ENCODE measurements at places on chromosomes 1 and 21.

- peaks cover 13% of the 10 kb centered on the region for H3K36me3 ChIP-seq
- H3K27me3 ChIP-seq, result no peaks in the 10 kb centered on the region
- peaks cover 43% of the 10 kb centered on the region for H3K4me1 ChIP-seq
- DNase-seq, result no peak
- no peak overlapping the region for H3K4me3 ChIP-seq
Observed at GRCh38 chr21:42006765-42007164, 3.4 kb downstream of the ZBTB21 start.

DNA sequence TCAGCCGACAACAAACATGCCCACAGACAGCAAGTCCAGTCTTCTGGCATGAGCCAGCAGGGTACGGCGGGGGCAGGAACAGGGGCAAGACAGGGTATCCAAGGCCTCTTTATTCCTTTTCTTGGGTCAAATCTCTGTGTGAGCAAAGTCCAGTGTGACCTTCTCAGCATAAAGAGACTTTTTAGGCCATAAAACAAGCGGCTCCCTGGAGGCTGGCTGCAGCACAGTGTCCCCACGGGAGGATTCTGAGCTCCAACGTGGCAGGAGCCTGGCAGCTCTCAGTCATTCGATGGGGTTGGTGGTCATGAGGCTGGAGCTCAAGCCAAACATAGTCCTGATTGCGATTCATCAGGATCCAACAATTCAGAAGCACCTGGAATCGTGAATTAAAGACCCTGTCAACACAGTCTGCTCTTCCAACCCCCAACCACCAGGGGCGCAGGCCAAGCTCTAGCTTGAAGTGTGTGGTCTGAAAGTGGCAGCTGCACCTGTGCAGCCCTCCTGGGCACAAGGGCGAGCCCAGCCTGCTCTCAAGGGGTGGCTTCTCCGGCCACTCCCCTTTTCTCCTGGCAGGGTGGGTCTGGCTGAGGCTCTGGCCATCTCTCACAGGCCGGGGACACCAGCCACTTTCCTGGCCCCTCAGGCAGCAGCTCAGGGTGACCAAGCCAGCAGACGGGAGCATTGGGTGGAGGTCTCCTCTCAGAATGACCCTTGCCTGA, 62.1 kb downstream of the SLC66A1 start:
- H3K36me3 ChIP-seq, result no peaks in the 10 kb centered on the region
- no peak overlapping the region for H3K4me3 ChIP-seq
- H3K27ac ChIP-seq, result no peak overlapping the region
- no peak for DNase-seq
- no peaks in the 10 kb centered on the region for H3K27me3 ChIP-seq

DNA sequence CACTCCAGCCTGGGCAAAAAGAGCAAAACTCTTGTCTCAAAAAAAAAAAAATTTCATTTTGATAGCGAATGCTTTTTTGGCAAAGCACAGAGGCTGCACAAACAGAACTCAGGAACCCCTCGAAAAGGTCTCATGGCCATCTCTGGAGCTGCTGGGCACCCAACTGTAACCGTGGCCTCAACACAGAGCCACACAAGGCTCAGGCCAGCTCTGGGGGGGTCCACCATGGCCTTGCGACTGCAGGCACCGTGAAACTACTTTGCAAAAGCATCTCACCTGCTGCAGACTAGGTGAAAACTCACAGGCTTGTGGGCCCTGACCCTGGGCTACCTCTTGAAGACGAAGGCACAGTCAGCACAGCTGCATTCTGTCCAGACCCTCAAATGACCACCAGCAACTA, 16.1 kb upstream of the TMEM240 start:
- H3K27ac ChIP-seq, result no peak overlapping the region
- H3K4me1 ChIP-seq, result peaks cover 13% of the 10 kb centered on the region
- H3K4me3 ChIP-seq, result no peak overlapping the region
- no peaks in the 10 kb centered on the region for H3K36me3 ChIP-seq

DNA sequence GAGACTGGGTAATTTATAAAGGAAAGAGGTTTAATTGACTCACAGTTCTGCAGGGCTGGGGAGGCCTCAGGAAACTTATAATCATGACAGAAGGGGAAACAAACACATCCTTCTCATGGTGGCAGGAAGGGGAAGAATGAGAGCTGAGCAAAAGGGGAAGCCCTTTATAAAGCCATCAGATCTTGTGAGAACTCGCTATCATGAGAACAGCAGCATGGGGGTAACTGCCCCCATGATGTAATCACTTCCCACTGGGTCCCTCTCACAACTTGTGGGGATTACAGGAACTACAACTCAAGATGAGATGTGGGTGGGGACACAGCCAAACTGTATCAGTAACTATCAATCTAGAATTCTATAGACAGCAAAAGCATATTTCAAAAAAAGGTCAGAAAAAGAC, 64.7 kb upstream of the ACTRT2 start:
- no peaks in the 10 kb centered on the region for H3K4me1 ChIP-seq
- no peak overlapping the region for H3K4me3 ChIP-seq
- no peak for DNase-seq
- H3K36me3 ChIP-seq, result no peaks in the 10 kb centered on the region
- no peak overlapping the region for H3K27ac ChIP-seq

- no peak for DNase-seq
- no peak overlapping the region for H3K4me3 ChIP-seq
- peaks cover 2% of the 10 kb centered on the region for H3K4me1 ChIP-seq
- no peaks in the 10 kb centered on the region for H3K27me3 ChIP-seq
Observed at GRCh38 chr1:62836856-62837540, 53.1 kb downstream of the ATG4C start.

DNA sequence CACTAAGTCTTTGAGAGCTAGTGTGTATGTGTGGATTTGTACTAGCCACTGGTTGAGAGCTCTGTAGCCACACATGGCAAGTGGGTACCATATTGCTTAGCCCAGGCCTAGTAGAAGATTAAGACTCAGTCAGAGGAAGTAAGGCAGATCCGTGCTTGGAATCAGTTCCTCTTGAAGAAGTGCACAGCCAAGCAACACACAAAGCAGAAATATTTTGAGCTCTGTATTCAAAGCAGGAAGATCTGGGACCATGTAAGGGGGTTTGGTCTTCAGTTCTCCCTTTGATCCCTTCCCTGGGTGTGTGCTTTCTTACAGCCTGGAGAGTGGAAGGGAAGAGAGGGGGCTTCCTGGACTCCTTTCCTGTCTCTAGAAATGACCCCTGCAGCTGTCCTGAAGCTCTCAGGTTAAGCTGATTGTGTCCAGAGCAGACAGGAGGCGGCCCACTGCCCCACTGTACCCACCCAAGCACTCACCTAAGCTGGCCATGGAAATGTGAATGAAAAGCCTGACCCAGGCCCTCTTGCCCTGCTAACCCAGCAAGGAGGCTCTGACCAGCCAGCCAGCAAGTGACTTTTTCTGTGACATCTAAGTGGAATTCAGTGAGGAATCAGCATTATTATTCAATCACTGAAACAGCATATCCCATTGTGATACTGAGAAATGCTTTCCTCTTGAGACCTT, 3.6 kb downstream of the ETS2 start:
- no peak for DNase-seq
- no peaks in the 10 kb centered on the region for H3K27me3 ChIP-seq
- H3K27ac ChIP-seq, result no peak overlapping the region
- H3K36me3 ChIP-seq, result no peaks in the 10 kb centered on the region

DNA sequence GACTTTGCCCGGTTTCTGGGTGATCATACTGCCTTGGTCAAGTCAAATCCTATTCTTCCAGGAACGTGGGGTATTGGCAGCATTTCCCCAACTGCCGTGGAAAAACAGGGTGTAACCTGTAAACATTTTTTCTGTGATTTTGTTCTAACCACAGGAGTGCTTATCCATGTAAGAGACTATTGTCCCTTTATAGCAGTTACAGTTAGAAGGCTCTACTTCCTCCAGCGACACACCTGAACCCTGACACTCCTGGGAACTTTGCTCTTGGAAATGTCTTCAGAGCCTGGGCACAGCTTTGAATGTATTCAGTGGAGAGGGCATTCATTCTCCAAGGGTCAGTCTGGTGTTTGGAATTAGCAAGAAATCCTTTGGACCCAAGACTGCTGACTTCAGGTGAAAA, 26.4 kb upstream of the ARHGEF10L start:
- H3K4me3 ChIP-seq, result no peak overlapping the region
- no peak for DNase-seq
- H3K27me3 ChIP-seq, result peaks cover 21% of the 10 kb centered on the region
- peaks cover 2% of the 10 kb centered on the region for H3K36me3 ChIP-seq
- no peak overlapping the region for H3K27ac ChIP-seq
- H3K4me1 ChIP-seq, result peaks cover 2% of the 10 kb centered on the region

GRCh38 chr21:14353231-14353630, 29.7 kb downstream of the HSPA13 start:
- H3K4me1 ChIP-seq, result no peaks in the 10 kb centered on the region

DNA sequence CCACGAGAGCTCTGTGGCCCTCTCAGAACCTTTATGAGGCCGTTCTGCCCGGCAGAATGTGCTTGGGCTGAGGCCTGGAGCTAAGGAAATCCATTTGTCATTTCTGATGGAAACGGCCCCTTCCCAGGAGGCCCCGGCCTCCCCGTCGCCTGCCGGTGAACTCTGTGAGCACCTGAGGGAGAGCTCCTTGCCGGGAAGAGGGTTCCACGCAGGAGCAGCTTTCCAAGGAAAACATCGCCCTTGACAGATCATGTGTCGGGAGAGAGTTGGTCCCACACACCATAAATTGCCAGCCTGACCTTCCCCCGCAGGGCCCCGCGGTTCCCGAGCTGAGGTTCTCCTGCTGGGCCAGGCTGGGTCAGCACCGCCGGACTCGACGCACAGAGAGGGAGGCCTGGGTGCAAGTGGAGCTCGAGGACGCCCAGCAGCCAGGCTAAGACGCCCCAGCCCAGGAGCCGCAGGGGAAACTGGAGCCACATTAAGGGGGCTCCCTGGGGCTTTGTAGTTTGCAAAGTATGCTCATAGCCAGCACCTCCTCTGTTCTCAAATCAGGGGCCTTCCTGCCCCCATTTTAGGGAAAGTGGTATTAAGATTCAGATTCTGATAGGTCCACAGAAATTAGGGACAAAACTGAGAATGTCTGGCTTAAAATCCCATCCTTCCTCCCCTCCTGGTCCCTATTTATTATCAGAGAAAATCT, 239.5 kb downstream of the FOXD2 start:
- DNase-seq, result no peak
- H3K36me3 ChIP-seq, result peaks cover 2% of the 10 kb centered on the region
- no peak overlapping the region for H3K27ac ChIP-seq
- no peaks in the 10 kb centered on the region for H3K4me1 ChIP-seq
- peaks cover 33% of the 10 kb centered on the region for H3K27me3 ChIP-seq

DNA sequence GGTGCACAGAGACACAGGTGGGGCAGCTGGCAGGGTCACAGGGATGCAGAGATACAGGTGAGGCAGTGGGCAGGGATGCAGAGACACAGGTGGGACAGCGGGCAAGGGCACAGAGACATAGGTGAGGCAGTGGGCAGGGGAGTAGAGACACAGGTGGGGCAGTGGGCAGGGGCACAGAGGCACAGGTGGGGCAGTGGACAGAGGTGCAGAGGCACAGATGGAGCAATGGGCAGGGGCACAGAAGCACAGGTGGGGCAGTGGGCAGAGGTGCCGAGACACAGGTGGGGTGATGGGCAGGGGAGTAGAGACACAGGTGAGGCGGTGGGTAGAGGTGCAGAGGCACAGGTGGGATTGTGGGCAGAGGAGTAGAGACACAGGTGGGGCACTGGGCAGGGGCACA, 117.3 kb upstream of the KLHDC7A start:
- H3K4me1 ChIP-seq, result no peaks in the 10 kb centered on the region
- H3K27me3 ChIP-seq, result peaks cover 55% of the 10 kb centered on the region
- no peak overlapping the region for H3K4me3 ChIP-seq
- H3K36me3 ChIP-seq, result no peaks in the 10 kb centered on the region

DNA sequence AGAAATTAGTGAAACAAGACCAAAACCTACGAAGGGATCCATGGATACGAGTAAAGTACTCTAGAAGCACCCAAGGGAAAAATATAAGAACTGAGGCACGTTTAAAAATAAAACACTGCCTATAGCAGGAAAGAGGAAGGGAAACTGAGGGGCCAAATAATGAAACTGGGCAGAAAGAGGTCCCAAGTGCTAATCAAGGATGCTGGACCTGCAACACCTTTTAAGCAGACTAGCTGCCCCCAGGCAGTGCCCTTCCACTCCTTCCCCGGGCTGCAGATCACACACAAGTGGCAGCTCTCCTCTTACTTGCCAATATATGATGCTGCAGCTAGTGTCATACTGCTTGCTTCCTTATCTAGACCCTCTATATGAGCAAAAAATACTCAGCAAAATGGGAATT, 7.6 kb upstream of the OTUD7B start:
- no peak overlapping the region for H3K27ac ChIP-seq
- H3K4me1 ChIP-seq, result peaks cover 3% of the 10 kb centered on the region
- no peaks in the 10 kb centered on the region for H3K36me3 ChIP-seq

GRCh38 chr1:41738475-41738874, 180.2 kb downstream of the HIVEP3 start:
- H3K4me1 ChIP-seq, result peaks cover 41% of the 10 kb centered on the region
- H3K4me3 ChIP-seq, result peak overlapping the region; percentile 85
- DNase-seq, result no peak
- H3K27me3 ChIP-seq, result no peaks in the 10 kb centered on the region
- H3K27ac ChIP-seq, result peak overlapping the region; percentile 90

GRCh38 chr1:33897092-33897725, 33.3 kb downstream of the HMGB4 start:
- no peaks in the 10 kb centered on the region for H3K36me3 ChIP-seq
- DNase-seq, result no peak
- H3K27ac ChIP-seq, result no peak overlapping the region

GRCh38 chr1:233614743-233615521, 1.0 kb downstream of the KCNK1 start:
- H3K27ac ChIP-seq, result no peak overlapping the region
- no peak for DNase-seq
- peaks cover 65% of the 10 kb centered on the region for H3K27me3 ChIP-seq

- peak overlapping the region; percentile 41 for H3K27ac ChIP-seq
- H3K4me1 ChIP-seq, result peaks cover 7% of the 10 kb centered on the region
- H3K36me3 ChIP-seq, result peaks cover 3% of the 10 kb centered on the region
- H3K4me3 ChIP-seq, result no peak overlapping the region
- DNase-seq, result no peak
- H3K27me3 ChIP-seq, result no peaks in the 10 kb centered on the region
Observed at GRCh38 chr1:113984710-113985109, 5.4 kb downstream of the OLFML3 start.

- H3K36me3 ChIP-seq, result peaks cover 5% of the 10 kb centered on the region
- H3K27me3 ChIP-seq, result peaks cover 67% of the 10 kb centered on the region
- H3K27ac ChIP-seq, result no peak overlapping the region
- no peak overlapping the region for H3K4me3 ChIP-seq
Observed at GRCh38 chr1:211127166-211127565, 6.8 kb downstream of the KCNH1 start.

- H3K36me3 ChIP-seq, result no peaks in the 10 kb centered on the region
- H3K27me3 ChIP-seq, result peaks cover 36% of the 10 kb centered on the region
- DNase-seq, result no peak
- H3K27ac ChIP-seq, result peak overlapping the region; percentile 34
- no peak overlapping the region for H3K4me3 ChIP-seq
- peaks cover 5% of the 10 kb centered on the region for H3K4me1 ChIP-seq
Observed at GRCh38 chr1:205670611-205671430, 9.5 kb downstream of the SLC45A3 start.

GRCh38 chr21:39863111-39863510, 4.1 kb upstream of the PCP4 start:
- H3K36me3 ChIP-seq, result no peaks in the 10 kb centered on the region
- peaks cover 21% of the 10 kb centered on the region for H3K27me3 ChIP-seq
- H3K4me3 ChIP-seq, result no peak overlapping the region
